ENCODE measurements at places on chromosomes 16 and 17.
A peak's percentile ranks its signal among the peaks of the same experiment; 100 is the strongest.

GRCh38 chr17:34299956-34300577 lies 14.5 kb downstream of the CCL11 start:
- no peak for DNase-seq

- no peak for DNase-seq
Observed at GRCh38 chr16:69084289-69084688, 21.2 kb upstream of the HAS3 start.

- DNase-seq = no peak
Observed at GRCh38 chr17:5198472-5198871, 6.8 kb upstream of the ZNF594 start.

DNA sequence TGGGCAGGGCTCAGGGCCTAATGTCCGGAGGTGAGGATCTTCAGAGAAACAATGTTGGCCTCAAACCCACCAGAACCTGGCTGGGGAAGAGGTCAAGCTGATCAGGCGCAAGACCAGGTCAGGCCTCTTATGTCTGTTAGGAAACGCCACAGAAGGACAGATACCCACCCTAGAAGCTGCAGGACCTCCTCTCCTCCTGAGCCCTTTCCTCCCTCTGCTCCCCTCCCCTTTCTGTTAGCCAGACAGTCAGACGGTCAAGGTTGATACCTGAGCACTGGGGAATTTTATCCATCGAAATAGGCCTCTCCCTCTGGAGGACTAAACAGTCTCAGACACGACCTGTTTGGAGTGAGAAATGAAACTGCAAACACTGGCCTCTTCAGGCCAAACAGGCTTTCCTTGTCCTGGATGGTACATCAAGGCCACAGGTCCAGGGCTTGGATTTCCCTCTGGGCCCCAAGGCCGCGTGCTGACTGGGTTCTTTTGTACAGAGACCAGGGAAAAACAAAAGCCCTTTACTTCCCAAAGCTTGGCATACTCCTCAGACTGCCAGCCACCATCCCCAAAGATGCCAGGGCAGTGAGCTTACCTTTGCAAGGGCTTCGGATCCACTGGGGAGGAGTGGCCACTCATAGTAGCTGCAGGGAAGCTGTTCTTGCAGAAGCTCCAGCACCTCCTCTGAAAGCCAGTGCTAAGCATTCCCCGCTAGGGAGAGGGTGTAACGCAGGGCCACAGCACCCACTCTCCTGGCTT lies 135.8 kb downstream of the CCDC182 start:
- no peak for DNase-seq

- no peak for DNase-seq
Observed at GRCh38 chr16:13902677-13903076, 17.3 kb upstream of the ERCC4 start.

DNA sequence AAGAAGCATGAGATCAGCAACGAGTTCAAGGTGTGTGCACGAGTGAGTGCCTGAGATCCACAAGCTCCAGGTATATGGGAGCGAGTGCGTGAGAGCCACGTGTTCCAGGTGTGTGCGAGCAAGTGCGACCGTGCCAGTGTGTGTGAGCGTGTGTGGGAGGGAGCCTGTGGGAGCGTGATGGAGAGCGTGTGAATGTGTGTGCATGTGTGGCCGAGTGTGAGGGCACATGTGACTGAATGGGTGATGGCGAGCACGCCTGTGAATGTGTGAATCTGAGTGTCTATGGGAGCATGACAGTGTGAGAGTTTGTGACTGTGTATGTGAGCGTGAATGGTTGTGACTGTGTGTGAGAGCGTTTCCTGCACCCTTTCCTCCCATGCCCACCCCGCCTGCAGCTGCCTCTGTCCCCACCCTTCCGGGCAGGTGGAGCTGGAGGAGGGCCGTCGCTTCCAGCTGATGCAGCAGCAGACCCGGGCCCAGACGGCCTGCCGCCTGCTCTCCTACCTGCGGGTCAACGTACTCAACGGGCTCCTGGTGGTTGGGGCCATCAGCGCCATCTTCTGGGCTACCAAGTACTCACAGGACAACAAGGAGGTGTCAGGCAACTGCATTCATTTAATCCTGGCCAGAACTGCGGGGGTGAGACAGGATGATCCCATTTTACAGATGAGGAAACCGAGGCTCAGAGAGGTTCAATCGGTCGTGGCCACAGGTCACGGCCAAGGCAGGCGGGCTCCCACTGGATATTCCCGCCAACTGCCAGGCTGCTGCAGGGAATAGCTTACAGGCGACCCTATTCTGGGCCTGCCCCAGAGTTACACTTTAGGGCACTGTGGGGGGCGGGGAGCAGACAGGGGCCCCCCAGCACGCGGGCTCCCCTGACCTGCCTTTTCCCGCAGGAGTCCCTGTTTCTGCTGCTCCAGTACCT lies 3.7 kb downstream of the TMC8 start:
- DNase-seq = no peak

DNA sequence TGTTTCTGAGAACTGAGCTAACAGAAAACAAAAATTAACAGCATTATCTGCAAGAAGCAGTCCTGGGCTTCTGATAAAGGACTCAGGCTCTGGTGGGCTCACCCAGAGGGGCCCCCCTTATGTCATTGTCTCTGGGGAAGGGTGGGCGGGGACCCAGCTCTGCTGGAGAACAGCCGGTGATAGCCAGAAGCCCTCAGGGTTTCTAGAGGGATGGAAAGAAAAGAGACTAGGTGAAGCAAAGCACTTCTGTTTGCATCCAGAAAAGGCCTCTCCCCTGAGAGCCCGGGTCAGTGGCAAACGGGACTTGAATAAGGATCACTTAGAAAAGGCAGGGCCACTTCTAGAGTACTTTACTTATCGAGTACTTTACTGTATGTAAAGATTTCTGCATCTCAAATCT lies 7.0 kb upstream of the CDC42EP4 start:
- no peak for DNase-seq

DNA sequence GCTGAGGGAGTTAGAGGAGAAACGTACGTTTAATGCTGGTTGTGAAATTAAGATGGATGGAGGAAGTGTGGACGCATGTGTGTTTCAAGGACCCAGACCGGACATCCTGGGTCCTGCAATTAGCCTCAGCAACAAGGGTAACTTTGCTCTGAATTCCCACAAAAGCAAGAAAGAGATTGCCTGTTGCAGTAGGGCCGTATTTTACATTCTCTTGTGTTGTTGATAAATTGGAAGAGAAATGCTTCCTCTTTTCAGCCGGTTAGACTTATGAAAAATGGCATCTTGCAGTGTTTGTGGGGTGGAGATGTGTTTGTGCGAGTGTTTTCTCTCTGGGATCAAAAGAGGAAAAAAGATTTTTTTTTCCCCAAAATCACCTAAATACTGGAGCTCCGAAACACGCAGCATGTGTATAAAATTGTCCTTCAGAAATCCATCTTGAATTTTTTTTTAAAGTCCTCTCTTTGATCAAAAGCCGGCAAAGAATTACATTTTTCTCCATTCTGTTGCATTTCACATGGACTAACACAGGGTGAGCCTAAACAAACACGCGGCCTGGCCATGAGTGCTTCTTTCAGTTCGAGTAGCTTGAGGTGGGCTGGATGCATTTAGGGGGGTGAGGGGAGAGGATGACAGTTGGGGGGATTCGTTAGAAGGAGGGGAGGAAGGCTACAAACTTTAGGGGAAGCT lies 251.6 kb downstream of the C16orf95 start:
- no peak for DNase-seq

- DNase-seq = no peak
Observed at GRCh38 chr17:17403899-17404576, 72.8 kb upstream of the MED9 start.

- no peak for DNase-seq
Observed at GRCh38 chr17:12568358-12569251, 97.1 kb upstream of the MYOCD start.

GRCh38 chr17:8905331-8905730 lies 37.9 kb upstream of the PIK3R6 start:
- no peak for DNase-seq

- no peak for DNase-seq
Observed at GRCh38 chr16:50198802-50199403, 45.8 kb downstream of the TENT4B start.

- DNase-seq = no peak
Observed at GRCh38 chr16:89014403-89015230, 37.6 kb upstream of the CBFA2T3 start.

DNA sequence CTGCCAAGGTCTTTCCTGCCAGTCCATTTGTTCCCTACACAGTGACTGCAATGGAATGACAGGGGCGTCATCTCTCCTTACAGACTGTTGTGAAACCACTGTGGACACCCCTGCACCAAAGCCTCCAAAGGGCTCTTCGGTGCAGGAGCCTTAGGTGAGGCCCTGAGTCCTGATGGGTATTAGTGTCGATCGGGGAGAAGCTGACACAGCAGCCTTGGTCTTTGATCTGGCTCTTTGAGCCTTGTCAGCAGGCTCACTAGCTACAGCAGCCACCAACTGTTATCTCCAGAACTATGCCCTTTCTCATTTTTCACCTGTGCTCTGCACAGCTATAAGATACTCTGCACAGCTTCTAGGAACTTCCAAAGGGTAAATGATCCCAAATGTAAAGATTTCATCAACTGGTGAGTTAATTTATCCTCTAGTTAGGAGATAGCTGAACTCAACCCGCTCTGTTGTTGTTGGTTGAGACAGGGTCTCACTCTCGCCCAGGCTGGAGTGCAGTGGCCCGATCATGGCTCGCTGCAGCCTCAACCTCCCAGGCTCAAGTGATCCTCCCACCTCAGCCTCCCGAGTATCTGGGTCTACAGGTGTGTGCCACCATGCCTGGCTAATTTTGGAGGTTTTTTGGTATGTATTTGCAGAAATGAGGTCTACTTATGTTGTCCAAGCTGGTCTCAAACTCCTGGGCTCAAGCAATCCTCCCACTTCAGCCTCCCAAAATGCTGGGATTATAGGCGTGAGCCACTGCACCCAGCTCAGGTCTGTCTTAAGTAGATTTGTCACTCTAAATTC lies 19.7 kb downstream of the G6PC1 start:
- no peak for DNase-seq

DNA sequence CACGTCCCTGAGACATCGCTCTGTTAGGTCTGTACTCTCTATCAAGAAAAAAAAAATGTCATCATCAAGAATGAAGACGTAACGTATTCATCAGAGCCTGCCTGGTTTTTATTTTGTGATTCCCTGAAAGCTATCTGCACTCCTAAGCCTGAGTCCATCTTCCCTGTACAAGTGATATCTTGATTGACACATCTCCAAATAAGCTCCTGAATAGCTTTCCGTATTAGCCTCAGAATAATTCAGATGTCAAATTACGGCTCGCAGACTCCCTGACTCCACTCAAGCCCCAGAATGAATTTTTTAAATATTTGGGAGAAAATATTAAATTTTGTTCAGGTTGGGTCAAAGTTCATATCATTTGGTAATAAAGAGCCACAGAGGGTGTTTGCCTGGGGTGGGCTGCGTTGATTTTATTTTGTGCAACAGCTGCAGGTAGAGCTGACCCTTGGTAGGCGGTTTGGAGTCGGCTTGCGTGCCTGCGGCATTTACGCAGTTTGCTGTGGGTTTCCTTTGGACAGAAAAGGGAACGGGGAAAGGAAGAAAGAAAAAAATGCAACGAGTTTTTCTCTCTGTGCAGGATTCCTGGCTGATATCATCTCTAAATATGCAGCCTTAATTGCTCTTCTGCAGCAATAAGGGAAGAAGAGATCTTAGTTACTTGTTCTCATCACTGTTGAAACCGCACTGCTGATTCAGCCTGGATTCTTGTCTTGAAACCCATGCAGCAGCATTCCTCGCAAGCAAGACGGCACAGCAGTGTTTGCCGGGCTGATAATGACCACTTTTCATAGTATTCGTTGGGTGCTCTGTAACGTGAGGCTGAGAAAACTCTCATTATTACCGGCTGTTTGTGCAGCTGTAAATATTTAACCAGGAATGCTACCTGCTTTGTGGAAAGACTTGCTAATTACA lies 114.7 kb downstream of the IRX3 start:
- no peak for DNase-seq

GRCh38 chr17:17983376-17983775 lies 10.7 kb downstream of the DRC3 start:
- DNase-seq = no peak

GRCh38 chr17:4900231-4901107 lies 1.1 kb downstream of the C17orf107 start:
- DNase-seq = peak; percentile 42

GRCh38 chr17:62705156-62705777 lies 77.8 kb downstream of the MRC2 start:
- DNase-seq = no peak

DNA sequence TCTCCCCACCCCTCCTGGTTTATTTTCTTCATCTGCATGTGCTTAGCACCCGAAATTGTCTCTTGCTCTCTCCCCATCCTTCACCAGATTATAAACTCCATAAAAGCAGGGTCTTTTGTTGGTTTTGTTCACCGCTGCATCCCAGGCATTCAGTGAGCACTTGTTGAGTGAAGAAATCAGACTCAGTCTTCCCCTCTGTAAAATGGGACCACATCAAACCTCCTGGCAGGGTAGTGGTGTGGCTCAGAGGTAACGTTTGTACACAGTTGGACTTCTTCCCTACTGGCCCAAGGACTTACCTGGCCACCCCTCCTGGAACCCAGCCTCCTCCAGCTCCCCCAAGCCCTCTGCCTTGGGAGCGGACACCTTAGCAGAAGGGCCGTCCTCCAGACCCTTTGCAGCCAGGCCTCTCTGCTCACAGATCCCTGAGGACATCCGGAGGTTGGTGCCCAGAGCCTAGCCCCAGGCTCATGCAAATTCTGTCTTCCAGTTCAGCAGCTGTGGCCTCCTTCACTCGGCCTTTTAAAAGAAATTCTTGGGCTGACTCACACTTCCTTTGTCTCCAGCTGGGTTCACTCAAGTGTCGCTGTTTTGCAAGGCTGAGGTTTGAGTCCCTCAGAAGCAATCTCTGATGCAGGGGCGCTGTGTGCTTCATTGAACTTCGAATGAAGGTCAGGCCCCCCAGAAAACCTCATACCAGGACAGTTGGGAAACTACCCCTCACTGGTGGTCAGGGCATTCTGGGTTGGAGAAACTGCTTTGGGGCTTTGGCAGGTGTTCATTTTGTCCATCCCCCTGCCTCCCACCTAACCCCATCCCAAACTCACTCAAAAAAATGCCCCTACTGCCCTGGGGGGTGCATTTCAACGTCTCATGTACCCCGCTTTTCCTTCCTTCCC lies 16.8 kb upstream of the RMI2 start:
- peak; percentile 78 for DNase-seq

- DNase-seq = no peak
Observed at GRCh38 chr17:72240333-72240732, 119.5 kb downstream of the SOX9 start.

DNA sequence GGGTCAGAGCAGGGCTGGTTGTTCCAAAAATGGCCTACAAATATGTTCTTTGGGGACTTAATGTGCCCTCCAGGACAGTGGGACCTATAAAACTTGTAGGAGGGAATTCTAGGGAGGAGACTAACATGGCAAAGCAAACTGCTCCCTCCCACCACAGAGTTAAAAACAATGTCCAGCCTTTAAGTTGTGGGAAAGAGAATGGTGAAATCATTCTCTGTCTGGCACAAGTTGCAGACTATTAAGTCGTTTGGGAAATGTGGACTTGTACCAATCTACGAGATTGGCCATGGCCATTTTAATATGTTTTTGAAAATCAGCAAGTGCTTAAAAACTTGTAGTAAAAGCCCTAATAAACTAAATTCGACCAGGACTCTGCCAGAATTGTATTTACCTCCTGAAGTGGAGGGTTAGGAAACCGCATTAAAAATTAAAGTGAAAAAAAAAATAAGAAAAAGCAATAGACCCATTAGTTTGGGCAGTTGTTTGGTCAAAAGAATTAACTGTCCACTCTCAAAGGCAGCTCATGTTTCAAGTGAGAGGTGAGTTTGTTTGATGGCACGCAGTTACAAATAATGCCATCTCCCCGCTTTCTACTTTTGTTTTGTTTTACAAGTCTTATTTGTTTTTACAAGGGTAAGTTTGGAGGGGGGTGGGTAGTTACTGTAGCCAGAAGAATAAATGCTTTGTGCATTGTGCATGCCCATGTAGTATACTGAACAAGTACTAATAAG lies 32.4 kb downstream of the ANKFN1 start:
- no peak for DNase-seq

GRCh38 chr17:70767102-70767701 lies 597.9 kb downstream of the KCNJ2 start:
- no peak for DNase-seq

Data from GM12892 (cell line).